HFFc6 (cell line): ENCODE measurements at places on chromosomes 3 and 15.

DNA sequence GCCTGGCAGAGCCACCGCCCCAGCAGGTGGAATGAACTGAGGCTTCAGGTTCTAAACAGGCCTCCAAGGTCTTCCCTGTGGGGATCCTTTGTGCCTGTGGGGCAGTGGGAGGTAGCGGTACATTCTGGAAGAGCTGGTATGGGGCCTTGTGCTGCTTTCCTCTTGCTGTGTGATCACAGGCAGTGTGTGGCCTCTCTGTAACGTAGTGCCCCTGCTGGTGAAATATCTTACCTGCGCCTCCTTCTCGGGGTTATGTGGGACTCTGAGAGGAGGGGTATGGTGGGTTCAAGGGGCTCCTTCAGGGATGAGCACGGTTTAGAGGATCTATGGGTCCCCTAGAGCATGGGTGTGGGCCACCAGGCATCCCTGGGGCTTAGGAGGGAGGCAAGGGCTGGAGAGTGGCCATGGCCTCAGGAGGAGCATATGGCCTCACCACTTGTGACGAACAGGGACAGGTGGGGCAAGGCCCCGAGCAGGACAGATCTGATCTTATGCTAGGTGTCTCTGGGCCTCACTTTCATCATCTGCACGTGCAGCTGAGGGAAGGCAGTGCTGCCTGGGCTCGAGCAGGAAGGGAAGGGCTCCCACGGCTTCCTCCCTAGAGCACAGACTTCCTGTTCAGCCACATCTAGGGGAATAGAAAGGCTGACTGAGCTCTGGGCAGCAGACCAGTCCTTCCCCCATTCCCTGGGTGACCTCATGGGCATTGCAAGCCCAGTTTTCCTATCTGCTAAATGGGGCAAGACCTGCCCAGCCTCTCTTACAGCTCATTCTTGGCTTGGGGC is 1.9 kb upstream of the ALS2CL start:
- no peak for DNase-seq

DNA sequence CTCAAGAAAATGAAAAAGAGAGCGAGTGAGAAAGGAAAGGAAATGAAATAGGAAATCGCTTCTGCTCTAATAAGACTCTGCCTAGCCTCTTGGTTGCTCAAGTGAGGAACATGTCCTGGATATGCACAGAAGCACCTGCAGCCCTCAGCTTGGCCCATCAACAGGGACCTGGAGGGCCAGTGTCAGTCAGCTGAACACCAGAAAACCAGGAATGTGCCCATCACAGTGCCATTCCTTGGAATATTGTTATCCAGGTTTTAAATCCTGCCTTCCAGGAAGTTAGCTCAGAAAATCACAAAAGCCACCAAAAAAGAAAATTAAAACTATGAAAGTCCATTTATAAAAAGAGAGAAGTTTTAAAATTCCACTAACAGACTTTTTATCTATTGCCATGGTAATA is 173.4 kb upstream of the TPM1 start:
- no peak for DNase-seq

GRCh38 chr15:99976811-99977271 is 243.6 kb upstream of the LYSMD4 start:
- DNase-seq, result no peak

- no peak for DNase-seq
These were observed 50.7 kb downstream of the FOXP1 start for GRCh38 chr3:71532639-71533395.

DNA sequence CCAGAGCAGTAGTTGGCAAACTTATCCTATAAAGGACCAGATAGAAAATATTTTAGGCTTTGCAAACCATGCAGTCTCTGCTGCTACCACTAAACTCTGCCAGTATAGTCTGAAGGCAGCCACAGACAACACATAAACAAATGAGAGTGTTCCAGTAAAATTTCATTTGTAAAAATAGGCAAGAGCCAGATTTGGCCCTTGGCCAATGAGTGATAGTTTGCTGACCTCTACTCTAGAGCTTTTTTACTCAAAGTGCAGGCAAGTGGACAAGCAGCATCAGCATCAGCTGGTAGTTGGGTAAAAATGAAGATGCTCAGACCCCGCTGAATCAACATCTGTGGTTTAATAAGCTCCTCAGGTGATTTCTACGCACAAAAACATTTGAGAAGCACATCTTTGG is 269.8 kb downstream of the NTRK3 start:
- no peak for DNase-seq

- no peak for DNase-seq
These were observed 9.2 kb upstream of the HHLA2 start for GRCh38 chr3:108287146-108287545.

DNA sequence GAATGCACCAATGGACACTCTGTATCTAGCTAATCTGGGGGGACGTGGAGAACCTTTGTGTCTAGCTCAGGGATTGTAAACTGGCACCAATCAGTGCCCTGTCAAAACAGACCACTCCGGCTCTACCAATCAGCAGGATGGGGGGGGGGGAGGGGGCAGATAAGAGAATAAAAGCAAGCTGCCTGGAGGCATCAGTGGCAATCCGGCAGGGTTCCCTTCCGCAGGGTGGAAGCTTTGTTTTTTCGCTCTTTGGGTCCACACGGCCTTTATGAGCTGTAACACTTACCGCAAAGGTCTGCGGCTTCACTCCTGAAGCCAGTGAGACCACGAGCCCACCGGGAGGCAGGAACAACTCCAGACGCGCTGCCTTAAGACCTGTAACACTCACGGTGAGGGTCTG is 827.1 kb downstream of the PLOD2 start:
- no peak for DNase-seq

DNA sequence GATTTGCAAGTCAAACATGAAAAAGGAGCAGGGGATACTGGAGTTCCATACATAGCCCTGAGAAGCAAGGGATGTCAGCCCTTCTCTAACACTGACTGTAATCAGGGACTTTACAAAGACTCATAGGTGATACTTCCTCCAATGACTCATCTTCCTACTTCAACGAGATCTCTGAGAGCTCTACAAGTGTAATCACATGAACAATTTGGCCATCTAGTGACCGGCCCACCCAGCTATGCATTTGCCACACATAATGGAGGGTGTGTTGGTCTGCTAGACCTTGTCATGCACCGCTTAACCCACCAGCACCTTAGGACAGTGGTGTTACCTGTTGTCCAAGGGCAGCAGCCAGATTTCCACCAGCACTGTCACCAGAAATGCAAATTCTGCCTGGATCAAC is 75.3 kb downstream of the NCEH1 start:
- no peak for DNase-seq

- DNase-seq, result no peak
These were observed 23.9 kb downstream of the AKAP13 start for GRCh38 chr15:85404176-85404917.

DNA sequence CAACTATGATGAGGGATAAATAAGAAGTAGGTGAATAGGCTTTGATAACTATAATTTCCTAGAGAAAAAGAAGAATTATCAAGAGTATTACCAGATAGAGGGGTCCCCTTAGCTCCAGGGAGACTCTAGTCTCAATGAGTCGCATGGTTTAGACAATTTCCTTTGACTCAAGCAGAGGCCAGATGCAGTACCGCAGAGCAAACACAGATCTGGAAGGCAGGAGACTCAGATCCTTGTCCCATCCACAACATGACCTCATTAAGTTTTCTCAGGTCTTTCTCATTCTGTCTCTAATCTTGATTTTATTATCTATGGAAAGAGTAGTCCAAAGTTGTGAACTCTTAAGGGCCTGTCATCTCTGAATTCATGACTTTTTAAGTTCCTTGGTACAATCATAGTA is 987.9 kb downstream of the NTRK3 start:
- DNase-seq, result peak; percentile 40

GRCh38 chr15:40995656-40996055 is 42.4 kb downstream of the CHAC1 start:
- no peak for DNase-seq

GRCh38 chr3:82265747-82266146 is 504.3 kb upstream of the GBE1 start:
- DNase-seq, result no peak

DNA sequence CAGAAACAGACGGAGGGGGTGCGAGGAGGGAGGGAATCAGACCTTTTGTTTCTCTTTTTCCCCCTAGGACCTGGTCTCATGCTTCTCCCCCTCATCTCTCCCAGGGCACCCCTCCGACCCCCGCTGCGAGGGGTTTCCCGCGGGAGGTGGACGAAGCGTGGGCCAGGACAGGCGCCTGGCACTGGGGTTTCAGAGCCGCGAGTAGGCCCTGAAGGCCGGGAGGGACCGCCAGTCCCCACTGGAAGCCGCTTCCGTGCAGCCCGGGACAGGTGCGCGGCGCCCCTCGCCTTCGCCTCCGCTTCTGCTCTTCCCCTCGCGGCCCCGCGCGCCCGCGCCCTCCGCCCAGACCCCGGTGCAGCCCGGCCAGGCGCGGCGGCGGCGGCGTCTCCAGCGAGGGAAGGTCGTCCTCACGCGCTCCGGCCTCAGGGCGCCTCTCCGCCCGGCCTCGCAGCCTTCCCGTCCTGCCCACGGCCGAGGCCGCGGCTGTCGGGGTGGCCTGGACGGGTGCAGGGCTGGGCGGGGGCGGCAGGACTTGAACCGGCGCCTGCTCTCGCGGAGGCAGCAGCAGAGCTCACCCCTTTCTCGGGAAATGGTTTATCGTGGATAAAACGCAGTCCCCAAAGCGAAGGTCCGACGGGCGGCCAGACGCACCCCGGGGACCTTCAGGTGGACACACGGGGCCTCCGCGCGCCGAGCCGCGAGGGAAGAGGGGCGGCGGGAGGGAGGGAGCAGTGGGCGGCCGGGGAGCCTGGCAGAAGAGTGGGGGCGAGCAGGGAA is 31.5 kb upstream of the ADAMTS17 start:
- DNase-seq, result no peak

DNA sequence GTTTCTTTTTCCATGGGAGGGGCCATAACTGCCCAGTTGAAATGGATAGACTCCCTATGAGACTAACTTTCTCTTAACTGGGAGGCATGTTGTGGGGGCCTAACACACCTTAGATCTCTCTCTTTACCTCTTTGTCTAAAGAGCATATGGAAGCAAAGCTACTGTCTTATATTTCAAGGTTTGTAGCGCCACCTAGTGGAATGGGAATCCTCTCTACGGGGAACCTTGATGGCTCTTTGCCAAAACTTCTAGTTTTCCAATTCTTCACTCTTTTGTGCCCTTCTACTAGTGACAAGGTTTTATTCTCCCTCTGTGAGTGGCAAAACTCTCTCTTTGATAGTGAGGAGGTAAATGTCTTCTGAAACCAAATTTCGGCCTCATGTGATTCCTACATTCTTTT is 1030.4 kb upstream of the CADM2 start:
- DNase-seq, result no peak

DNA sequence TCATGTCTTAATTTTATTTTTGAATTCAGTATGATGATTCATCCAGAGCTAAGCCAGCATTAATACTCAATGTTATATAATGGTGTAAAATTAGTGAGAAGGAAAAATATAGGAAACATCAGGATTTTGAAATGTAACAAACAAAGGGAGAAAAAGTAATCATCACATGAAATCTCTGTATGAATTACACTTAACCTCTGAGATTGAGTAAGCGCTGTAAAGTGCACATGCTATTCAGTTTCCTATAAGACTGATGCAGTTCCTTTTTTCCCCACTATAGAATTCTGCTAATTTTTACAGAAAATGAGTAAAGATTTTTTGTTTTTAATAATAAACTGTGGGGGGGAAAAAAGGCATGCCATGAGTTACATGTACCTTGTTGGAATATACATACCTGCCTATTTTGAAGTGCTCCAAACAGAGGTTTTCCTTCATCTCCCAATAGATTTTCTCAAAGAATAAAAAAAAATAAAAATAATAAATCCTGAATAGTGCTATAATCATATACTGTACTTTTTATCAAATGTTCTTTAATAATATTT is 64.0 kb upstream of the TTBK2 start:
- DNase-seq, result no peak
